Stimulated activated CD4-positive, alpha-beta T cell treated with anti-CD3 and anti-CD28 coated beads, Interleukin-1b, Interleukin-23, amount 100 ng/mL, for 1 hour (primary cell): ENCODE measurements at places on chromosomes 7 and 10.

DNA sequence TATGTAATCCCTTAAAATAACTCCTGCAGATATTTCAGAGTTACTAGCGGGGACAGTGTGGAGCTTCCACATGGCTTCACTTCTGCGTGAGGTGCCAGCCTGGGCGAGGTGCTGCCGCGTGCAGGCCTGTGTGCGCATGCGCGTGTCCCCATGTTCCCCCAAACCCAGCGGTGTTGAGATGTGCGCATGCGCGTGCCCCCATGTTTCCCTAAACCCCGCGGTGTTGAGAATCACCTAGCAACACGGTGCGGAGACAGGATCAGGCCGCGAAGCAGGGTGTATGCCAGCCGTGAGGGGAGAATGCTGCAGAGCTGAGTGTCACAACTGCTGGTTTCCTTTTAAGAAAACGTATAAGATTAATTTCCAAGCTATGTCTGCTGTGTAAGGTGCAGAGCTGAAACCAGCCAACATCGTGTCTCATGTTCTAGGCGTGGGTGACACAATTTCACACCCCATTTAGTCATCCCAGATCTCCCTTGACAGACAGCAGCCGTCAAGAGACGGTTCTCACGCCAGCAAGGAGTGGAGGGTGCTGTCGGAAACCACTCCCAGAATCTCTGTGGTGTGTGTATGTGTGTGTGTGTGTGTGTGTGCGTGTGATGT is 71.9 kb upstream of the ADARB2 start:
- DNase-seq, result no peak

DNA sequence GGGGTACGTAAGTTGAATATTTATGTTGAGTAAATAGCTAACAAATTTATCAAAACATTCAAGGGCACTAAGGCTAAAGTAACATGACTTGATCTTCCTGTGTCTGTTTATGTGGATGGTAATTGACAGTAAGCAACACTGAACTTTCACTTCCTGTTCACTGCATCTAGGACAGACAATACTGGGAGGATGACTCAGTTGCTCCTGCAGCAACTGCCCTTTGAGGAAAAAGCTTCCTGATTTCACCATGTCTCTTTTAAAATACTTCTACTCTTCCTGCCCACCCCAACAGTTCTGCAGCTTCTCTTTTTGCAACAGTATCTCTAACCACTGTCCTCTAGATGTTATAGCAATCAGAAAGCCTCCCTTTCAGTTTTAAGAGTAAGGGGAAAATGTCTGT is 76.6 kb upstream of the HGF start:
- DNase-seq, result no peak

GRCh38 chr10:14358886-14359573 is 28.3 kb upstream of the FRMD4A start:
- DNase-seq, result no peak

DNA sequence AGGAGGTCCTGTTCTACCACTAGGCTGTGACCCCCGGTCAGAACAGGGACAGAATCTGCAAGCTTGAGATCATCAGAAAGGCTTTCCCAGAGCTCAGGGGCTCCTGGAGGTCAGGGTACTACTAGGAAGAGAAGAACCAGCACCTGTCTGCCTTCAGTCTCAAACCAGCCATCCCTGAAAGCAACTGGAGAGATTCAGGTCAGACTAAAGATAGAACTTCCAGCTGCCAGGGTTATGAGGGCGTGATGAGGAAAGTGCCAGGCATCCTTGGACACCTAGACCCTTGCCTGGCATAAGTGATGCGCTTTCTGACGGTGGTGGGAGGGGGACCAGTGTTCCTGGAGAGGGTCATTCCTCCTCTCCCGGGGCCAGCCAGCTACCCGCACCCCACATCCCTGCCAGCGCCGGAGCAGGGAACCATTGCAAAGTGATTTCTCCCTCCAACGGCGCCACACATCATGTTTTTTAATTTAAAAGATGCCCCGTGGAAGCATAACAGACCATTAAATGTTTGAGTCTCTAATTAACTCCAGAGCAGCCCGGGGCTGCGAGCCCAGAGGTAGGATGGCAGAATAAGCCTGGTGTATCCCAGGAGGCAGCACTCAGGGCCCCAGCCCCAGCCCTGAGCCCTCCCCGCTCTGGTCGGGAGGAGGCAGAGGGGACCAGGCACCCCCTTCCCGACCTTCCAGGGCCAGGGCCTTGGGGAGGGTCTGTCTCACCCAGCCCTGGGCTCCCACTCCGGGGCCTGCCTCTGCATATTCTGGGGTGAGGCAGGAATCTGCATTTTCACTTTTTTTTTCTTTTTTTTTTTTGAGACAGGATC is 64.0 kb downstream of the ELFN1 start:
- DNase-seq, result no peak
